ENCODE measurements at places on chromosomes 6 and 20.

- no peak for DNase-seq
Measured at GRCh38 chr6:168322966-168323365, 3.4 kb upstream of the DACT2 start.

DNA sequence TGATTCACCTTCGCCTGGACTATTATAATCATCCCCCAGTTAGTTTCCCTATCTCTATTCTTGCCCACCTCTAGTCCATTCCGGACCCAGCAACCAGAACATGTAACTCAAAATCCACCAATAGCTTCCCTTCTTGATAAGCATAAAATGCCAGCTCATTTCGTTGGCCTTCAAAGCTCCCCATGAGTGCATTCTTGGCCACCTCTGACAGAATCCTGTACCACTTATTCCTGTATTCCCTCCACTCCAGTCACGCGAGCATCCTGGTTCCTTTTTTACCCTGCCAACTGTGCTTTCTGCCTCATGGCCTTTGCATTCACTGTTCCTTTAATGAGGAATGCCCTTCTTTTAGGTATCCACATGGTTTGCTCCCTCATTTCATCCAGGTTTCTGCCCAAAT is 36.7 kb downstream of the CYP24A1 start:
- DNase-seq = no peak

GRCh38 chr6:4611429-4612129 is 164.6 kb upstream of the CDYL start:
- DNase-seq = no peak

GRCh38 chr6:129683601-129684322 is 26.2 kb downstream of the ARHGAP18 start:
- DNase-seq = no peak

- DNase-seq = no peak
Measured at GRCh38 chr6:163945808-163946207, 531.3 kb downstream of the QKI start.

DNA sequence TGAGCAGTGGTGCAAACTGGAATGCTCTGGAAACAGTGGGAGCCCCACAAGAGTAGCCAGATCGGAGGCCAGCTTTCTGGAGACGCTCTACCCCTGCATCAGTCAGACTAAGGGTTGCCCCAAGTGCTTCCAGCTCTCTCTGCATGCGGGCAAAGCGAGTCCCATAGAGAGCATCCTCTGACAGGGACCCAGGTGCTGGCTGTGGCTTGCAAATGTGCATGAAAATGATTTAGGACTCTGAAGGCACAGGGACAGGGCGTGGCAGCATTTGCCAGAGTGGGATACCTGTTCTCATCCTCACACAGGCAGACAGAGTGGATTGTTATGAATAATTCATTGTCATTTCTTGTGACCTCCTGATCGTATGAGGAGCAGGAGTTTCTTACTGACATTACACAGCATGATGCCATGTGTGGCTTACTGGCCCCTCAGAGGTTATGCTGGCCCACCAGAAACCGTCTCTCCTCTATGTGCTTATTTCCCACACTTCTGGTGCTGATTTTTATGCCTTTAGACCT is 10.3 kb downstream of the RIN2 start:
- DNase-seq = no peak

DNA sequence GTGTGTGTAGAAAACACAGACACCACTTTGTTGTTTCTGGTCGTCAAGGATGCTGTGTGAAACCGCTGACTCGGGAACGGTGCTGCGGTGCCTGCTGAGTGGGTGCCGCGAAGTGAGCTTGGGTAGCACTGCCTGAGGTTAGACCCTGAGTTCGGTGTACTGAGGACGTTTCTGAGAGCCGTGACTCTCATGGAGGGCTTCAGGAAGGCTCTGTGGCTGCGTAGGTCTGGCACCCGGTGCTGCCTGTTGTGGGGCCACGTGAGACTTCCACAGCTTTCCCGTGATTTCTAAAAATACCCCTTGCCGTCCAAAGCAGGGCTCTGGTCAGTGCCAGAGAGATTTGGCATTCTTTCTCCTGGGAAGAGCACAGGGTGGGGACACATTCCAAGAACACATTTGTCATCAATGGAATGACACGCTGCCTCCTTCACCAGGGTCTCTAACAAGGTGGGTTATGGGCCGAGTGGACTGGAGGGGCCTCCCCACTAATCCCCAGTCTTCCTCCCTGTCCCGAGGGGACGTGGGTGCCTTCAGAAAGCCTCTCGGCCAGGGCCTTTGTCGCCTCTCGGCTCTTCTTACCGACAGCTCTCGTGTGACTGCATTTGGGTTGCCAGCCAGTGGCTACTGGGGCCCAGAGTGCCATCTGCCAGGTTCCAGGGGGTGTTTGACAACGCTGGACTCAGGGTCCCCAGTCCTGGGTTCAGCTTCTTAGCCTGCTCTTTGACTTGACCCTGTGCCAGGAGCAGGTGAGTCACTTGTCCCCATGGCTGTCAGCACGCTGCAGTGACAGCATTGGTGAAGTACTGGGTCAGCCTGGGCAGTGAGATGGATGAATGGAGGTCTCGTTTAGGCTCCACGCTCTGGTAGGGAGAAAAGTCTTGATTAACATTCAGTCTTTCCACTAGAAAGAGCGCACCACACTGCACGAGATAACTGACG is 62.2 kb downstream of the SYNJ2 start:
- no peak for DNase-seq

- DNase-seq = no peak
Measured at GRCh38 chr6:14841901-14842421, 403.9 kb upstream of the JARID2 start.
